A172 (cell line): ENCODE measurements at places on chromosomes 7 and 10. TPM values are rescaled to one million over a fixed set of nuclear protein-coding genes. Genes with fewer than 3 reads are reported as not detected.

LRRD1 gene
- not detected in 2 replicates for total RNA-seq

SPDYE9 gene
- not detected in 2 replicates for total RNA-seq

TMEM184A gene
- total RNA-seq, result 2.7 and 3.6 TPM in 2 replicates

ZNF138 gene
- total RNA-seq, result 9.4 and 17.0 TPM in 2 replicates

LHFPL3 gene
- total RNA-seq, result not detected in 2 replicates

PITX3 gene
- not detected in 2 replicates for total RNA-seq

ACSM6 gene
- total RNA-seq, result 0.12 TPM in 1 of 2 replicates, not detected in the other

GNGT1 gene
- 0.24 and 0.67 TPM in 2 replicates for total RNA-seq

EIF3B gene
- 228 and 229 TPM in 2 replicates for total RNA-seq

PRLHR gene
- not detected in 2 replicates for total RNA-seq

HOXA3 gene
- 0.07 and 0.41 TPM in 2 replicates for total RNA-seq

CDK5 gene
- 57.0 and 58.7 TPM in 2 replicates for total RNA-seq

HOGA1 gene
- total RNA-seq, result 6.3 and 7.7 TPM in 2 replicates

WIPF3 gene
- not detected in 2 replicates for total RNA-seq

TMEM178B gene
- 0.34 and 0.50 TPM in 2 replicates for total RNA-seq

GPR22 gene
- total RNA-seq, result not detected in 2 replicates

ARHGAP22 gene
- total RNA-seq, result 6.1 and 8.2 TPM in 2 replicates

PTF1A gene
- total RNA-seq, result not detected in 2 replicates

ELFN1 gene
- total RNA-seq, result 5.3 and 6.1 TPM in 2 replicates

IL15RA gene
- 10.3 and 16.3 TPM in 2 replicates for total RNA-seq

MYO1G gene
- total RNA-seq, result 0.76 and 1.6 TPM in 2 replicates

GSTO1 gene
- 271 and 296 TPM in 2 replicates for total RNA-seq

VAX1 gene
- total RNA-seq, result not detected in 2 replicates

HGF gene
- not detected in 2 replicates for total RNA-seq

LRIT1 gene
- not detected in 2 replicates for total RNA-seq

HOXA6 gene
- 0.48 TPM in 1 of 2 replicates, not detected in the other for total RNA-seq

NPFFR1 gene
- total RNA-seq, result 0.02 TPM in 1 of 2 replicates, not detected in the other

TMEM213 gene
- total RNA-seq, result not detected in 2 replicates

PMPCB gene
- total RNA-seq, result 104 and 105 TPM in 2 replicates
